ENCODE measurements at places on chromosomes 3 and 15. TPM values are rescaled to one million over a fixed set of nuclear protein-coding genes. Genes with fewer than 3 reads are reported as not detected.

- no peak for ATAC-seq
These were observed 1440.1 kb downstream of the OTOL1 start for GRCh38 chr3:162936706-162937105.

DNA sequence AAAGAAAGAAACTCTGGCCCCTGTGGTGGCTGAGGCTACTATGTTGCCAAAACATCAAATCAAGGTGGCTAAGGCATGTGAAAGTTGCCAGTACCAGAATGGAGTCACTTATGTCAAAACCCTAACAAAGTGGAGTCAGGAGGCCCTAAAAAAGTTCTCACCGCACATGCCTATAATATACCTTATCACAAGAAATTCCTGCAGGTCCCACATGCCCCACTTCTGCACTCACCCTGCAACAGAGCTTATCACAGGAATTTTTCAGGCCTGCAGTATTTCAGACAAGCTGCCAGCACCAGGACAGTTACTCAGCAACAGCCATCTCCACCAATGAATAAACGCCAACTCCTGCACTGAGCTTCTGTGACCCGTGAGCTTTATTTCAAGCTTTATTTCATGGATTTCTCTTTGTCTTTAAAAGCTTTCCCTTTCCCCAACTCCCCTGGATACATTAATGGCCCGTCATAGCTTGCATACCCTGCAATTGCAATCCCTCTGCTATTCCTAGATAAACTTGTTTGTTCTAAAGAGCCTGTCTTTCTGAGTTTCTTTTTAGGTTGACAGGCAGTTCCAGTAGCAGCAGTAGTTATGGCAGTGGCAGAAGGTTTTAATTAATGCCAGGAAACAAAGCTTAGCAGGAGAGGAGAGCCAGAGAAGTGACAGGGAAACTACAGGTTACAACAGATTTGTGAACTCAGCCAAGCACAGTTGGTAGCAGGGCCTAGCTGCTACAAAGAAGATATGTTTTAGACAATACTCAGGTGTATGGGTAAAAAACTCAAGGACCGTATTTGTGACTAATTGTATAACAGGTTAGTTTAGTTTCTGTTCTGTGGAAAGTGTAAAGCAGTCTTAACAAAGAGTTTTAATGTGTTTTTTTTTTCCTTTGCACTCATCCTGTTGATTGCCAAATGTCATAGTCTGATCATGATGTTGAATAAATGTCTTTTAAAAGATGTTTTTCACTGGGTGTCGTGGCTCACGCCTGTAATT is 15.9 kb upstream of the TMEM42 start:
- no peak for ATAC-seq

DNA sequence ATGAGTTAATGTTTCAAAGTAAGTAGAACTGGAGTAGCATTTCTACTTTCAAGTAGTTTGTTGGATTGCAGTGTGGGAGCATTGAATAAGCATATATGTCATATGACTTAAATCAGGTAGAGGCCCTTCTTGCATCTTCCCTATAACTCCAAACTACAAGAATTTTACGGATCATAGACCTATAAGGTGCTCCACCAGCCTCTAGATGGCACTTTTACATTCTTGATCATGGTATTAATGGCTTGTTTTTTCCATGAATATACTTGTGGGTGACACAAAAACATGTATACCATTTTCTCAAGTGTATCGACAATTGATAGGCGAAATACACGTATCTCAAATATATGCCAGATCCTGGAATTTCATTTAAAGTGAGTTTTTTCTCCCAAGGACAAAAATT is 311.1 kb downstream of the ZPLD1 start:
- ATAC-seq = no peak

The IFRD2 gene
- 45.9 TPM for total RNA-seq

DNA sequence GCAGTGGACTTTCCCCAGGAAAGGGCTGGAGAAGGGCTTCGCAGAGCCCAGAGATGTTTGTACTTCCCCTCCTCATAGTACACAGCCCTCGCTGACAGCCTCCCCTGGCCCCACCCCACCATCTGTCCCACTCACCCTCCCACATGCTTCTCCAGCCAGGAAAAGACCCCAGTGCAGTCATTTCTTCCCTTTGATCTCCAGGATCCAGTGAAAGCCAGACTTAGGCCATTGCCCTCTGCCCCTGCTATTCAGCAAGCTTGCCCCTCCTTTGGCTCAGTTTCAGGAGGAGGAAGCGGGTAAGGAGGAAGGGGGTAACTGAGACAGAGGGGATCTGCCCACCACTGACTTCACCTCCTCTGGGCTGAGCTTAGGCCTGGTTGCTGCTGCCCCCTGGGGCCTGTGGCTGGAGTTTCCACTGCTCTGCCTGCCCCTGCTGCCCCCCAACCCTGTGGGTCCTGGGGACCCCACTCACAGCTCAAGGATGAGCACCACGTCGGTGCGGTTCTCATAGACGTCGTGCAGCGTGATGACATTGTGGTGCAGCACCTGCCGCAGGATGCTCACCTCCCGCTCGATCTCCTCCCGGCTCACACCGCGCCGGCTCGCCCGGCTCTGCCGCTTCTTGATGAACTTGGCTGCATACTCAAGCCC is 63.1 kb downstream of the DAPK2 start:
- ATAC-seq = no peak

- no peak for ATAC-seq
These were observed 380.3 kb downstream of the MAGI1 start for GRCh38 chr3:65658401-65658800.

GRCh38 chr3:54755756-54756155 is 172.1 kb downstream of the LRTM1 start:
- ATAC-seq = no peak

The MKRN2OS gene
- total RNA-seq = not detected

DNA sequence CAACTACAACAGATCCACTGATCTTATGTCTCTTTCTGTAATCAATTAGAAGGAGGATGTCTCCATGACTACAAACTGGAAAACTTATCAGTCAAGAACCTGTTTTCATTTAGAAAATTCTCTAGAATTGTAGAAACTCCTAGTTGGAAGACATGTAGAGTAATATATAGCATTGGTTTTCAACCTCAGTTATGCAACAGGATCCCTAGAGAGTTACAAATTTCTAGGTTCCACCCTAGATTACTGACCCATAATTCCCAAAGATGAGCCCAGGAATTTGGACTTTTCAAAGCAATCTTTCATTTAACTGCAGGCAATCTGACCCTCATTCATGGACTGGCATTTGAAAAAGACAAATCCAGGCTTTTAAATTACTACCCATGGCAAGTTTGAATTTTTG is 116.9 kb upstream of the RAP2B start:
- ATAC-seq = no peak

GRCh38 chr3:133897547-133897946 is 1.9 kb upstream of the RAB6B start:
- ATAC-seq = no peak

The C3orf49 gene
- not detected for total RNA-seq

DNA sequence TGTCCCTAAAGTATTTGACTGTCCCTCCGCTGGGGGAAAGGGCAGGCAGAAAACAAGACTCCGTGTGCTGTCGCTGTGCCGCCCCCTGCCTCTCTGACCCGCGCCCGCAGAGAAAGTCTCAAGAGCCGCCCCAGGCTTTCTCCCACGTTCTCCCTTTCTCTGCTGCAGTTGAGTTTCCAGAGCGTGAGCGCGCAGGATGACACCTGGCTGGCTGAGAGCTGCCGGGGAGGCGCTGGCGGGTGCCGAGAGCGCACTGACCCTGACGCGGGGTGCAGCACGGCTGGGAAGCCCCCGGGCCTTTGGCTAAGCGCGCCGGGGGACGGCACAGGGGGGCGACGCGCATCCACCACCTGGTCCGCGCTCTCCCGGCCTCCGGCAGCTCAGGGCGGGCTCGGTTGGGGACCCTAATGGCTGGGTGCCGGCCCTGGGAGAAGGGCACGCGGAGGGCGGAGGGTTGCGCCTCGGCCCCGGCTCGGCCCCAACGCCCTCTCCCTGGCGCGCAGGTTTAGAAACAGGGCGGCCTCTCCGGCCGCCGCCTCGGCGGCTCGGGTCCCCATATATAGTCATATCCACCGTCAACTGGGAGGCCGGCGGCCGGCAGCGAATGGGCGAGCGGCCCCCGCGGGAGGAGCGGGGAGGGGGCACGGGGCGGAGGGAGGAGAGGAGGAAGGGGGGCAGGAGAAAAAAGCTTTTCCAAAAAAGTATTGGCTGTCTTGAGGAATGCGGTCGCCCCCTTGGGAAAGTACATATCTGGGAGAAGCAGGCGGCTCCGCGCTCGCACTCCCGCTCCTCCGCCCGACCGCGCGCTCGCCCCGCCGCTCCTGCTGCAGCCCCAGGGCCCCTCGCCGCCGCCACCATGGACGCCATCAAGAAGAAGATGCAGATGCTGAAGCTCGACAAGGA is at the start of gene TPM1:
TPM1 (plus strand) TSS at position 774 of the 903 bp plus-strand sequence; CDS start at position 857, 83 bp downstream.
- ATAC-seq = peak; percentile 83

The CSPG5 gene
- not detected for total RNA-seq

GRCh38 chr3:11552289-11553264 is 91.1 kb downstream of the VGLL4 start:
- no peak for ATAC-seq

The POLQ gene
- total RNA-seq = 0.13 TPM

DNA sequence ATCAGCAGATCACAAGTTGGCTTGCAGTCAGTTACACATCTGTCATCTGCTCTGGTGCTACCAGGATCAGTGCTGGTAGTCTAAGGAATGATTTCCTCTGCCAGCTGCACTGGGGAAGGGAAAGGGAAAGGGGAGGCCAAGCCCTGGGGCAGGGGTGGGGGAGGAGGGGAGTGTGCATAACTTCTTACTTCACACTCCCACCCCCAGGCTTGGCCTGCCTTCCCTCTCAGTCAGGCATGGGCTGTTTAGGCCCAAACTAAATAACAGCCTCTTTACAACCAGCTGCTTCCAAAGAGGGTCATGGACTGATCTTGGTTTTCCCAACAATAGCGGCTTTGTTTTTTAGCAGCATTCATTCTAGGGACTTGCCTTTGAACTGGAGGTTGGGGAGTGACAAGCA is 86.1 kb upstream of the PSMD6 start:
- no peak for ATAC-seq

The CHRNB4 gene
- total RNA-seq = not detected

Measured in gastroesophageal sphincter (tissue), 4 donors.